Immature natural killer cell (primary cell): ENCODE measurements at places on chromosomes 1 and 21. TPM values are rescaled to one million over a fixed set of nuclear protein-coding genes. Genes with fewer than 3 reads are reported as not detected.

The ANGPTL3 gene
- not detected for polyA plus RNA-seq

The SLAMF9 gene
- not detected for polyA plus RNA-seq

The SERINC2 gene
- polyA plus RNA-seq: not detected

The HSPA13 gene
- polyA plus RNA-seq: 16.7 TPM

The SH3BGR gene
- polyA plus RNA-seq: 2.2 TPM

The SH2D1B gene
- 598 TPM for polyA plus RNA-seq

The PRAMEF4 gene
- not detected for polyA plus RNA-seq

The SNX7 gene
- polyA plus RNA-seq: not detected

The AMY2B gene
- polyA plus RNA-seq: 1.5 TPM

The ADAMTSL4 gene
- polyA plus RNA-seq: not detected

The NECTIN4 gene
- not detected for polyA plus RNA-seq

The CRYBG2 gene
- 1.3 TPM for polyA plus RNA-seq

The LCE1A gene
- polyA plus RNA-seq: not detected

The PLPPR5 gene
- not detected for polyA plus RNA-seq

The PLA2G2F gene
- not detected for polyA plus RNA-seq

The FAM163A gene
- not detected for polyA plus RNA-seq

The CYP4A22 gene
- not detected for polyA plus RNA-seq

The HUNK gene
- polyA plus RNA-seq: not detected

The PTGFR gene
- polyA plus RNA-seq: not detected

The ZC3H12A gene
- 14.6 TPM for polyA plus RNA-seq

The BGLAP gene
- not detected for polyA plus RNA-seq

The NUP210L gene
- polyA plus RNA-seq: not detected

The PRAMEF18 gene
- polyA plus RNA-seq: not detected

The SLC1A7 gene
- polyA plus RNA-seq: 6.4 TPM

The HSD3B2 gene
- not detected for polyA plus RNA-seq

The CRP gene
- not detected for polyA plus RNA-seq

The CTBS gene
- polyA plus RNA-seq: 20.2 TPM

The LCE6A gene
- polyA plus RNA-seq: not detected

The TSSK3 gene
- not detected for polyA plus RNA-seq

The PRAMEF5 gene
- polyA plus RNA-seq: not detected

The C1QTNF12 gene
- not detected for polyA plus RNA-seq

The MYOG gene
- polyA plus RNA-seq: not detected

The SLC26A9 gene
- not detected for polyA plus RNA-seq

The CYP4Z1 gene
- polyA plus RNA-seq: not detected

The IFI44L gene
- polyA plus RNA-seq: 0.59 TPM

The CRYAA gene
- polyA plus RNA-seq: not detected

The AIM2 gene
- 1.1 TPM for polyA plus RNA-seq

The OR2AK2 gene
- not detected for polyA plus RNA-seq

The NOS1AP gene
- not detected for polyA plus RNA-seq

The TMEM51 gene
- polyA plus RNA-seq: not detected

The SPRR4 gene
- not detected for polyA plus RNA-seq

The LAMB3 gene
- 1.6 TPM for polyA plus RNA-seq
